ENCODE measurements at places on chromosomes 2 and 18.

GRCh38 chr2:181430406-181431118, 26.6 kb upstream of the ITGA4 start:
- DNase-seq = no peak

GRCh38 chr2:28583899-28584553, 88.2 kb downstream of the PLB1 start:
- peak; percentile 15 for DNase-seq

GRCh38 chr2:242075696-242076095, 206.2 kb downstream of the RTP5 start:
- no peak for DNase-seq

DNA sequence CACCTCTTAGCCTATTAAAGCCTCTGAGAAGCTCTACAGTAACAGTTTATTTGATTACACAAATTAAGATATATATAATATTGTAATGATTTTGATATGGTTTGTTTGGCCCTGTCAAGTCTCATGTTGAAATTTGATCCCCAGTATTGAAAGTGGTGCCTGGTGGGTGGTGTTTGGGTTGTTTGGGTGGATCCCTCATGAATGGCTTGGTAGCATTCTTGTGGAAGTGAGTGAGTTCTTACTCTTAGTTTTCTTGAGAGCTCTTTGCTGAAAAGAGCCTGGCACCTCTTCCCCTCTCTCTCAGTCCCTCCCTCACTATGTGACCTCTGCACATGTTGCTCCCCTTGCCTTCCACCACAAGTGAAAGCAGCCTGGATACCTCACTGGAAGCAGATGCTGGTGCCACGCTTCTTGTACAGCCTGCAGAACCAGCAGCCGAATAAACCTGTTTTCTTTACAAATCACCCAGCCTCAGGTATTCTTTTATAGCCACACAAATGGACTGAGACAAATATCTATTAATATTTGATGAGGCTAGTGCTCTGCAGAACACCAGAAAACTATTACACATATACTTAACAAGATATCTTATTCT, 52.8 kb downstream of the SLC4A10 start:
- DNase-seq = no peak

- DNase-seq = no peak
These were observed 22.0 kb downstream of the ADAM17 start for GRCh38 chr2:9533663-9534062.

- no peak for DNase-seq
These were observed 245.4 kb downstream of the CDH2 start for GRCh38 chr18:27931535-27931934.

- DNase-seq = no peak
These were observed 166.7 kb upstream of the ZEB2 start for GRCh38 chr2:144686518-144687215.

GRCh38 chr18:23902396-23902795, 112.2 kb upstream of the TTC39C start:
- no peak for DNase-seq
